ENCODE measurements at places on chromosomes 3 and 15.

GRCh38 chr3:120457827-120458226, 7.0 kb upstream of the FSTL1 start:
- no peak for DNase-seq

GRCh38 chr15:56150204-56150603, 93.5 kb downstream of the RFX7 start:
- DNase-seq = no peak

DNA sequence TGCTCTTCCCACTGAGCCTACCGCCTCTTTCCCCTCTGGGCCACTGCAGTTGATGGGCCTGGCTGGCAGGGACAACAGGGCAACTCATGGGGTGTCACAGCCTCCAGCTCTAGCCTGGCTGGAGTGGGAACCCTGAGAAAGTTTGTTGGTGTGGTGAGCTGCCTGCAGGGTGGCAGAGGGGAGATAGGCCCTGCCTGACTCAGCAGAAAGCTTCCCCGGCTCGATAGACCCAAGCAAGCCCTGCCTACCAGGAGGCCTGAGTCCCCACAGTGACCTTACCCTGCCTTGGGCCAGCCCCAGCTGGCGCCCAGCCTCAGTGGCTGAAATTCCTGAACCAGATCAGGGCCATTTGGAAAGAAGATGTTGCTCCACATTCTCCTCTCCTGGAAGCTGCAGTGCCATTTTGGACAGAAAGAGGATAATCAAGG, 29.4 kb downstream of the ABTB1 start:
- no peak for DNase-seq

- no peak for DNase-seq
These were observed 10.4 kb downstream of the PEAK1 start for GRCh38 chr15:77409259-77410156.

DNA sequence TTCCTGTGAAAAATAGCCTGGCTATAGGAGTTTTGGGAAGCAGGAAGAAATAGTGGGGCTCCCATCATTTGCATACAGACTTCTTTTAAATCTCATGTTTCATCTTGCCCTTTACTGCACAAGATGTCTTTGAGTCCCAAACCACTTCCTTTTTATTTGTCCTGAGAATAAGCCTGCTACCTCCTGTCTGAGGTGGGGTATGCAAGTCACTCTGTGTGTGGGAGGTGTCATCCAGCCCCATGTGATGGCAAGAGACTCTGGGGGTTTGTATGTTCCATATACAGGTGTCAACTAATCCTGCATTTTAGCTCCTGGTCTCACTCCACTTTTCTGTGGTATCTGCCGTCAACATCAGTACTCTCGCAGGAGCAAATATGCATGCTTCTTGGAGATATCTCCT, 102.0 kb downstream of the OTOL1 start:
- DNase-seq = no peak

DNA sequence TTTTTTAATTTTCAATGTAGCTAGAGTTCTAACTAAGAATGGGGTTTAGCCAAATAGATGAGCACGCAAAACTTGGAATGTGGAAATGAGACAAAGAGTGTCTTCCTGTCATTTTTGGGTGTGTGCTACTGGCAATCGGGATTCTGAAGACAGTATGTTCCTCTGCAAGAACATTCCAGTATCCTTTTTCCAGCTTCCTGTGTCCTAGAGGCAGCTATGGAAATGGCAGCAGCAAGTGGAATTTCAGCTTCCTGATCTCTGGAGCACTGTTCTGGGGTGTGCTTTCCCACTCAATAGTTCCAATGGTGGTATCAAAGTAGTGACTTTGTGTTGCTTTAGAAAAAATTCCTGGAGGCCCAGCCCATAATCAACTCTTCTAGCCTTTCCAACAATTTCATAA, 642.9 kb upstream of the KCNMB2 start:
- no peak for DNase-seq

GRCh38 chr3:188686324-188686723, 485.4 kb upstream of the TPRG1 start:
- no peak for DNase-seq
